Cortex of kidney (tissue), 1 donor: ENCODE measurements at places on chromosomes 2 and 18.

GRCh38 chr18:26549263-26550094 is 1.1 kb upstream of the KCTD1 start:
- DNase-seq = no peak

- no peak for DNase-seq
Observed at GRCh38 chr2:148362144-148362796, 282.3 kb upstream of the EPC2 start.

DNA sequence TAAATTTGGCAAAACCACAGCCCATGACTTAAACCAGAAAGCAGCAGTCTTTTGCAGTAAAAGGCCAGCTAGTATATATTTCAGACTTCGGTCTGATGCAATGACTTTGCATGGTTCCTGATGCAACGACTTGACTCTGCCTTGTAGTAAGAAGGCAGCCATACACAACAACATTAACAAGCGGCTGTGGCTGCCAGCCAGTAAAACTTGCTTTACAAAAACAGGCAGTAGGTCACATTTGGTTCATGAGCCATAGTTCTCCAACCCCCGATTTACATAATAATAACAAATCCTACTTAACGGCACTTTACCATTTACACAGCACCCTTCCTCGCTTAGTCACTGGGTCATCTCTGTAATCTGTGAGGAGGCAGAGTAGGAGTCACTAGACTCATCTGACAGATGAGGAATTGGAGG is 410.3 kb downstream of the LRATD1 start:
- no peak for DNase-seq

- no peak for DNase-seq
Observed at GRCh38 chr18:44181951-44182747, 498.5 kb upstream of the SETBP1 start.

GRCh38 chr18:37355772-37356171 is 209.8 kb downstream of the CELF4 start:
- no peak for DNase-seq

- DNase-seq = no peak
Observed at GRCh38 chr18:8988260-8988871, 114.1 kb upstream of the NDUFV2 start.

- DNase-seq = no peak
Observed at GRCh38 chr18:37270038-37270665, 295.4 kb downstream of the CELF4 start.

- DNase-seq = no peak
Observed at GRCh38 chr2:85740193-85740592, 13.6 kb upstream of the ATOH8 start.

- no peak for DNase-seq
Observed at GRCh38 chr18:10659000-10659399, 133.2 kb downstream of the NAPG start.

DNA sequence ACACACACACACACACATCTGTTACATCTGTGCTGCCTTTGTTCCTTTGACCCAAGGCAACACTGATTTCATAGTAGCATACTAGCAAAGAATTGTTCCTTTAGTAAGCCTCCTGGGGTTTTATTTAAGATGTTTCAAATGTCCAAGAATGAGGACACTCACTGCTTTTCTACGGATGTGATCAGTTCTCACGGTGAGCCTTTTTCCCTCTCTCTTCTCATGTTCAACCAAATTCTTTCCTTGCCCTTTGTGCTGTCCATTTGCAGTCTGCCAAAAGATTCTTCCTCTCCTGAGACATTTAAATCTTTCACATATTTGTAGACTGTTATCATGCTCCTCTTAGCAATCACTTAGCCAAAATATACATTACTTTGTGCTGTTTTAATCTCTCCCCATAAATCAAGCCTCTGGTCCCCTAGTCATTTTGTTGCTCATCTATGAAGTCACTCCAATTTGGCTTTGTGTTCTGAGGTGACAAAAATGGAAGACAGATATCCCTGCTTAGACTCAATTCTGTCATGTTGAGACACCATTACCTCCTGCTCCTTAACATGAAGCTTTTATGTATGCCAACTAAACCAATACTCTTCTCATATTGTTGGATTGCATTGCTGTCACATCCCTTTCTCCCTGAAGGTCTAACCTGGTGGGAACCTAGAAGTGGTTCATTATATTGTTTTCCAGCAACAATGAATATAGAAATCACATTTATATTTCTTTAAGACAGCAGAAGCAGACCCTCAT is 1605.3 kb upstream of the ACVR2A start:
- no peak for DNase-seq

- no peak for DNase-seq
Observed at GRCh38 chr2:42593282-42593681, 24.9 kb downstream of the MTA3 start.

DNA sequence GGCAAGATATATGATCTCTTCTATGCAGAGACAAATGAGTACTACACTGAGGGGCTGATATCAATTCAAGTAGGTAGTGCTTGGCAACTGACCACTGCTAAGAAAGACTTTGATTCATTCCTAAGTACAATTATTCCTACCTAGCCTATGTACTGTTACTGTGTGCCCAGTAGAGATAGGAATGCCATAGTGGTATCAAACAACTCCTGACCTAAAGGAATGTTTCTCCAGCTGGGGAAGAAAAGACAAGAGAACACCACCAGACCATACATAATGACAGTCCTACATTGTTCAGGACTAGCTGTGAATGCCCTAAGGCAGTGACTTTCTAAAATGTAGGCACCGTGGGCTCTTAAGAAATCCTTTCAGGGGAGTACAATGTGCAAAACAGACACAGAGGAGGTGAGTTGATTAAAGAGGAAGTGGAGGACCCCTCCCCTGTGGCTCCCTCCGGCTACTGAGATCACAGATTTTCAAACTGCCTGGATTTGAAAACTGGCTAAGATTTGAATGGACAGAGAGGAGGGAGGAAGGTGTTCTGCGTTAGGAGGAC is 89.1 kb downstream of the ANTXR1 start:
- DNase-seq = no peak

GRCh38 chr18:486929-487740 is 13.4 kb downstream of the COLEC12 start:
- no peak for DNase-seq

DNA sequence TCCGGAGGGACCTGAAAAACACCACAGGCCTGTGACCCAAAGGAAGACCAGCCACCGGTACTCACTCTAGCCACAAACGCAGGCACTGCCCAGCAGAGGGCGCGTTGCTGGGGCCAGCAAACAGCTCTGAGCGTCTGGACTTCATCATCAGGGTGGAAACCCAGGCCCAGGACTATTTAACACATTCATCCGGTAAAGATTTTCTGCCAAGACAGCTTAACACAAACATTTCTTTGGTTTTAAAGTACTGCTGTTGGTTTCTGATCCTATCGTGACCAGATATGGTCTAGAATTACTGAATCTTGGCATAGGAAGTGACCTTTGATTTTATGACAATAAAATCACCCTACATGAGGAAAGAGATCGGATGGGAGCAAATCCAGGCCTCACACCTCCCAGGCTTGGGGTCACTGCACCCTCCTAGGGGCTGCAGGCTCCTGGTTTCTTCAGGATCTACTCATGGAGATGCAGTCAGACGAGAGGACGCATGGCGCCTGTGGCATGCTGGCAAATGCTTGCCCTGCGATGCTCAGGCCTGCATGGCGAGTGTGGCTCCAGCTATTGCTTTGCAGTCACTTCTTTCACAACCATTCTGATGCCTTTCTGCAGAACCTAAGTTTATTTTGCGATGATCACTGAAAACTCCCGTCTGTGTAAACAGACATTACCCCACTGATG is 130.4 kb downstream of the COL4A4 start:
- DNase-seq = no peak

DNA sequence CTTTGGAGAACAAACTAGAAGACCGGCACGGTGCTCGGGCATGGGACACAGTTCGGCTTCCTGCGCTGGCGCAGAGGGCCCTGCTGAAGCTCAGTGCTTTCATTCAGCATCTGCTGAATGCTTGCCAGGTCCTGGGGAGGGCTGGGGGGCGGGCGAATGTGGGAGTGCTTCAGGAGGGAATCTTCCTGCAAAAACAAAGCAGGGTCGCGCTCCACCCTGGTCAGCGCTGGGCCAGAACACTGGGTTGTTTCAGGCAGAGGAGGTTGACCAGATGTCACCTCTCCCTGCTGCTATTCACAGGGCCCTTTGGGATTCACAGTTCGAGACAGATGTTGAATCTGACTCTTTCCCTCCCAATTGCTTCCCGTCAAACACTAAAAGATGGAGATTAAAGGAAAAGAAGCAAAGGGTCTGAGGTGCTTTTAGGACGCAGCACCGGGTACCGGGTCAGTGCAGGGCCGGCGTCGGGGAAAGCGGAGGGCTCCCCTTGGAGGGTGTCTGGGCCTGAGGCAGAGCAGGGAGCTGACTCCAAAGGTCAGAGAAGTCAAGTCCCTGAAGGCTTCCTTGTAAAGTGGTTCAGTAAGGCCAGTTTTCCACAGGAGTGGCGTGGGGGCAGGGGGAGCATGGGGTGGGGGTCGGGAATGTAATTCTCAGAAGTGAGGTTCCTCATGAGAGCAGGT is 82.1 kb upstream of the PXDN start:
- no peak for DNase-seq

DNA sequence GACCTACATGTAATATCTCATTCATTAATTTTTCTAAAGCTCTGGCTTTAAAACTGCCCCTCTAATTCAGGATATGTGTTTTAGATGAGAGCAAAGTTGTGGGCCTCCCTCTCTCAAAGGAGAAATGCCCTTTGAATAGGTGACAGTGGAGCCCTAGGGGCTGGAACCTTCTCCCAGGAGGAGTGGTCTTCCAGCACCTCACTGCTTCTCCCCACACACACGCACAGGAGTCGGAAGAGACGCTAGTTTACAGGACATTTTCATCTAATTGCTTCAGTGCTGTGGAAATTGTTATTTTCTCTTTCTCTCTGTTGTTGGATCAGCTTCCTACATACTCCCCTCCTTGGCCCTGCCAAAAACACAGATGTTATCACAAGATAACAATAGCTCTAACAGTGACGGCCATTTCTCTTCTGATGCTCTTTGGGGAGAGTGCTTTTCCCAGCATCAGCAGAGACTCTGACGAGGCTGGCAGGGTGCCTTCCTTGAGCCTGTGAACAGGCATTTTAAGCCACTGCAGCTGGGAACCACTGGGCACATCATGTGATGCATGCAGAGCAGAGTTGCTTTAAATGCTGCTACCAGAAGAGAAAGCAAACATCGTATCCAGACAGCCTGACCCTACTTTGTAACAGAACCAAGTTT is 209.4 kb upstream of the SP5 start:
- DNase-seq = no peak

GRCh38 chr2:142306131-142306530 is 175.3 kb upstream of the LRP1B start:
- no peak for DNase-seq

DNA sequence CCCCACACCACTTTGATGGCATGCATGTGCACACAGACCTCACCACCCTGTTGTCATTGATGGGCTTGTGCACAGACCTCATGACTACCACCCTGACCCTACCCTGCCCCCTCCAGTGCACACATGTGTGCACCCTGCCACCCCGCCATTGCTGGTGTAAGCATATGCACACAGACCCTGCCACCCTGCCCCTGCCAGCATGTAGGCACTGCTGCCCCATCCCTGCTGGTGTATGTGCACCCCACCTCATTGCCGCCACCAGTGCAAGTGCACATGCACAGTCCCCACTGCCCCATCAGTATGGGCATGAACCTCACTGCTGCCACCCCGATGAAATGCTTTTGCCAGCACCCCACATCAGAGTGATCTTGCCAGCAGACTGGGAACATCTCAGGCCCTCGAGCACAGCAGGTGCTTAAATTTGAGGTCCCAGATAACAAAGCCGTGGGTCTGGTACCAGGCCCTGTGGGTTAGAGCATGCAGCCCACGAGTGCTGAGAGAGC is 169.4 kb downstream of the EHBP1 start:
- no peak for DNase-seq

DNA sequence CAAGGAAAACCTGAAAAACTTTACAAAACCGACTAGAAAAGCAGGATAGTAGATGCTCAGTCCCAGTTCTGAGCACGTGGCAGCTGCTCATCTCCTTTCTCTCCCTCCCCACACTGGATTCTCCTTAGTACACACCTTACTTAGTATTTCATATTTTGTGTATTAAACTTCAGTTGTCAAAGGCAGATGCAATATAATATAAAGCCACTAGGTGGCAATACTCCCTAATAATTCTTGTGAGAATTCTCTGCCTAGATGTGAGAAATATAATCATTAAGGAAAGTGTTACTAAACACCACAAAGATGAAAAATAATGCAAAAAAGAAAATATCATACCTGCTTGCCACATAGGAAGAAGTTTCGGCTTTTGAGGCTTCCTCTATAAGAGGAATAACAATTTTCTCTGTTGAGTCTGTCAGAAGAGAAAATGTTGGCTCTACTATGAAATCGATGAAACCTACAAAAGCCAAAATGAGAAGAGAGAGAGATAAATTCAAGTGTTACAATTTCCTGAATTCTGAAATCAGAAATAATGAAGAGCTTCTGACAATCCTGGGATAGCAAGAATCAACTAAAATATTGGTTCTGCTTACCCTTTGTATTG is 200.6 kb downstream of the PPP1R1C start:
- no peak for DNase-seq

GRCh38 chr2:234716271-234716670 is 219.4 kb upstream of the ARL4C start:
- no peak for DNase-seq

DNA sequence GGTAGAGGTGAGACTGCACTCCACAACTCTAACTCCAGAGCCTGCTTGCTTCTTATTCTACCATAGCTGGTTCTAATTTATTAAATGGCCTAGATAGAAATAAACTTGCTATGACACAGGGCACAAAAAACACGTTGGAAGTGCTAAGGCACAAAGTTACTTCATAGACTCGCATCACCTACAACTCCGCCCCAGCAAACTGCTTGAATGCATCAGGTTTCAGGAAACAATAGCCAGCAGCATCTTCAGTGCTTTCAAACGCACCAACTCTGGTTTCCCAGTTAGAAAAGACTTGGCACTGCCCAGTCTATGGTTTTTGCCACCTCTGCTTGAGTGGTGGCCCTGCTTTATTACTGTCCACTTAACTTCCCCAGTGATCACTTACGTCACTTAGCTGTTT is 142.6 kb downstream of the RIF1 start:
- DNase-seq = no peak

GRCh38 chr18:70258243-70258642 is 30.6 kb upstream of the SOCS6 start:
- no peak for DNase-seq

DNA sequence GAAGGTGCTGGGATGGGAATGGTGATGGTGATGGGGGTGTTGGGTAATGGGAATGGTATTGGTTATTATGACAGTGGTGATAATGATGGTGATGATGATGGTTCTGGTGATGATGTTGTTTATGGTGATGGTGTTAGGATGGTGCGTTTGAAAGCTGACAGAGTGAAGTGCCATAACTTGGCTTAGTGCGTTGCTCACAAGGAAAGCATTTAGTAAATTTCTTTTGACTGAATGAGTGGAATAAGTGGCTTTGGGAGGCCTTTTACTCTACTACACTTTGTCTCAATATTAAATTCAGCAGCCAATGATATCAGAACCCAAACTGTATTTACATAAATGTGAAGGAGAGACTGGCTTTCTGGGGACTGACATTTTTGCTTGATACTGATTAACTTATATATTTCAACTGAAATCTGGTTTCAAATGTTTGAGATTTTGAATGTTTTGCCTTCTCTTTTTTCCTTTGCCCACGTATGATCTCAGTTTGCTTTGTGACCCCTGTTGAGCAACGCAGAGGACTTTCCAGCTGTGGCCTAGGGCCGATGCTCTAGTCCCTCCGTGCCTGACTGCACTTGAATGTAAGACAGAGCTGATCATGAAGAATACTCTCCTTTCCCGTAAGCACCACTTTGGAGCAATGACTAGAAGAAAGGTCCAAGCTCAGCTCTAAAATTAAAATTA is 128.5 kb upstream of the SH3BP4 start:
- DNase-seq = no peak
